IPS DF 19.7 (cell line): ENCODE measurements at places on chromosomes 1 and 21.

GRCh38 chr1:15966081-15966955 is 9.6 kb downstream of the ZBTB17 start:
- no peak for DNase-seq

DNA sequence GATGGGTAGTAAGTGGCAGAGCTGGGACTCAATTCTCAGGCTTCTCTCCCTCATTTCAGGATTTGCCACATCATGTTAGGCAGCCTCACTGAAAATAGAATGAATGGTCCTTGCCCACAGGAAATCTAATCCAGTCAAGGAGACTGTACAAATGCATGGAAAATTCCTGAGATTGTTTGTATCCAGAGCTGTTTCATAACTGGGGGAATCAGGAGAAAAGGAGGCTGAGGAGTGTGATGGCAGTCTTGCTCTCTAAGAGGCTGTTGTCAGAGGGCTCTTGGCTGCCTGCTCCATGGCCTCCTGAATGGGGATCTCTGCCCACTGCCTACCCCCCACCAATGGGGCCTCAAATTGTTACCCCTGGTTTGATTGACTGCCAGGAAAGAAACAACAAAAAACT is 141.9 kb upstream of the TNR start:
- no peak for DNase-seq

GRCh38 chr1:17292299-17293160 is 15.5 kb upstream of the PADI4 start:
- no peak for DNase-seq

DNA sequence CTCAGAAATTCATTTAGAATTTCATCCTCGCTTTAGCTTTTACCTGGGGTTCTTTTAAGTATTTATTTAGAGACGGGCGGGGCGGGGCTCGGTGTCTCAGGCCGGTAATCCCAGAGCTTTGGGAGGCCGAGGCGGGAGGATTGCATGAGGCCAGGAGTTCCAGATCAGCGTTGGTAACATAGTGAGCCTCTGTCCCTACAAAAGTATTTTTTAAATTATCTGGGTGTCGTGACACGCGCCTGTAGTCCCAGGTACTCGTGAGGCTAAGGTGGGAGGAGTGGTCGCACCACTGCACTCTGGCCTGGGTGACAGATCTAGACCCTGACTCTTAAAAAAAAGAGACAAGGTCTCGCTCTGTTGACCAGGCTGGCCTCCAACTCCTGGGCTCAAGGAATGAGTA is 942 bp upstream of the RSBN1 start:
- DNase-seq: no peak

DNA sequence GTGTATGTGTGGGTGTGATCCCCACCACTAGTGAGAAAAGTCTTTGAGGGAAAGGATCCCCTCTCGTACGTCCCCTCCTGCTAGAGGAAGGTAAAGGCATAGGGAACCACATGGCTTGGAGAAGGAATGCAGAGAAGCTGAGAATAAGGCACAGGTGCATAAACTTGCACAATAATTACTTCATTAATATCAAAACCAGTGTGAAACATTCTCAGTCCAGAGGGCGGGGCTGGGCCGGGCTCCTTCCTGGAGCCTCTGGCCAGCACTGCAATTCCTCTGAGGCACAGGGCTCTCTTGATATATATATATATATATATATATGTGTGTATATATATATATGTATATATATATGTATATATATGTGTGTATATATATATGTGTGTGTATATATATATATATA is 162.6 kb downstream of the TSEN15 start:
- DNase-seq: no peak

DNA sequence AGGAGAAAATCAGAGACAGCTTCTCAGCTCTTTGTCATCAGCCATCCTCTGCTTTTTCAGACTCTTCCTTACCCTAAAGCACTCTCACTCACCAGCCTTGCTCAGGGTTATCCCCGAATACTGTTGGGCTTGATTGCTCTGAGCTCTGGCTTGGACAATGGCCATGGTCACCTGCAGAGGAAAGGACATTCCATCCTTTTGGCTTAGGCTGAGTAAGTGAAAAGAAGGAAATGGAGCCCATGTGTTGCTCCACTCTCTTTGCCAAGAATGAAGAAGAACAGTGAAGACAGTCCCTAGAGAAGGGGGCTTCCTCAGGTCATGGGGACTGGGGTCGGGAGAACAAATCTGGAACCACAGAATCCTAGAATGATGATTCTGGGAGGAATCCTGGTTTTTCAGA is 2.3 kb downstream of the MTMR11 start:
- DNase-seq: no peak

- DNase-seq: no peak
Measured at GRCh38 chr1:163509114-163509513, 187.4 kb downstream of the NUF2 start.
